Kidney (tissue), 22 donors: ENCODE measurements at places on chromosomes 4 and X. TPM values are rescaled to one million over a fixed set of nuclear protein-coding genes. Genes with fewer than 3 reads are reported as not detected.

DNA sequence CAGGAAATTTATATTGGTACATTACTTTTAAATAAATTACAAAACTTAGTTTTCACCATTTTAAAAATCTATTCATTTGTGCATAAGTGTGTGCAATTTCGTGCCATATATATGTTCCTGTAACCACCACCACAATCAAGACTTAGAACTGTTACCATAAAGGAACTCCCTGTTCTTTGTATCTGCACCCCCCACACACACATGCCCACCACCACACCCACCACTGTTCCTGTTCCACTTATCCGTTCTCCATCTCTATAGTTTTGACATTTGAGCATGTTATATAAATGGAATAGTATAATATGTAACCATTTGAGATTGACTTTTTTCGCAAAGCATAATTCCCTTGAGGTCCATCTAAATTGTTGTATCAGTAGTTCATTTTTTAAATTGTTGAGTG, 73.7 kb downstream of the TAF1 start:
- no peaks in the 10 kb centered on the region for H3K27me3 ChIP-seq
- no peaks in the 10 kb centered on the region for H3K36me3 ChIP-seq
- H3K27ac ChIP-seq: no peak overlapping the region
- no peak for DNase-seq

GRCh38 chrX:15418041-15418706, 34.0 kb upstream of the VEGFD start:
- peaks cover 2% of the 10 kb centered on the region for H3K27me3 ChIP-seq
- H3K36me3 ChIP-seq: no peaks in the 10 kb centered on the region
- H3K4me1 ChIP-seq: no peaks in the 10 kb centered on the region
- no peak overlapping the region for H3K4me3 ChIP-seq
- no peak for DNase-seq

GRCh38 chr4:52038103-52038912, at the start of gene SGCB:
SGCB (minus strand) TSS chr4:52038299; CDS start chr4:52038259, 40 bp downstream.
- H3K27me3 ChIP-seq: no peaks in the 10 kb centered on the region
- DNase-seq: peak; percentile 79
- no peaks in the 10 kb centered on the region for H3K4me1 ChIP-seq
- peak within 1 kb of the TSS; percentile 84 for H3K4me3 ChIP-seq

GRCh38 chr4:165470009-165470408, 91.2 kb downstream of the CPE start:
- no peaks in the 10 kb centered on the region for H3K4me1 ChIP-seq
- no peaks in the 10 kb centered on the region for H3K27me3 ChIP-seq
- no peak for DNase-seq
- H3K4me3 ChIP-seq: no peak overlapping the region

DNA sequence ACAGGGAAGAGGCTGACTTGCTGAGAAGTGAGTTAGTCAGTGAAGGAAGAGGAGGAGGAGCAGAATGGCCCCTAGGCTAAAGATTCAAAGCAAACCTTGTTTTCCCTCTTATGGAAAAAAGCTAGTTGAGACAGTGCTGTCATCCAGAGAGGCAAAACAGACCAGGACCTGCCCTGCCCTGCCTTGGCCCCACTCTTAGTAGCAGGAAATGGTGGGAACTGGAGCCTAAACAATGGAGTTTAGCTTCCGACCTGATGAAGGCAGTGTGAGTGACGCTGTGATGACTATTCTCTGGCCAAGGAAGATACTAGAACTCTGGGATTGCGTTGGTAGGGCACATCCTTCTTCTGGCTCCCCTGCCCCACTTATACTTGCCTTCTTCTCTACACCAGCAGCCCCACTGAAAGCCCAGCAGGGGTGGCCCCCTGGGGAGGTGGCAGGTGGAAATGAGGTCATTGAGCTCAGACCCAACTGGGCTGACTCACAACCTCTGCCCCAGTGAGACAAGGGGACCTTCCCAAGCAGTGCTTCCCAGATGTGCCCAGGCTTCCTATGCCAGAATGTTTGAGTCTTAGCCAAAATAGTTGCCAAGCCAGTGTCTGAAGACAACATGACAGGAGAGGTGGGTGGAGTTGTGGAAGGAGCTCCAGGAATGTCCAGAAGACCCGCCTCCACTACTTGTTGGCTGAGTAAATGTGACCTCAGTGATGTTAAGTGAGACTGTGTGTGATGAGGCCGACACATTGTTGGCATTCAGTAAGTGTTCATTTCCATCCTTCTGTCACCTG, 38.8 kb downstream of the MSN start:
- peaks cover 24% of the 10 kb centered on the region for H3K4me1 ChIP-seq
- no peak overlapping the region for H3K4me3 ChIP-seq
- DNase-seq: no peak

DNA sequence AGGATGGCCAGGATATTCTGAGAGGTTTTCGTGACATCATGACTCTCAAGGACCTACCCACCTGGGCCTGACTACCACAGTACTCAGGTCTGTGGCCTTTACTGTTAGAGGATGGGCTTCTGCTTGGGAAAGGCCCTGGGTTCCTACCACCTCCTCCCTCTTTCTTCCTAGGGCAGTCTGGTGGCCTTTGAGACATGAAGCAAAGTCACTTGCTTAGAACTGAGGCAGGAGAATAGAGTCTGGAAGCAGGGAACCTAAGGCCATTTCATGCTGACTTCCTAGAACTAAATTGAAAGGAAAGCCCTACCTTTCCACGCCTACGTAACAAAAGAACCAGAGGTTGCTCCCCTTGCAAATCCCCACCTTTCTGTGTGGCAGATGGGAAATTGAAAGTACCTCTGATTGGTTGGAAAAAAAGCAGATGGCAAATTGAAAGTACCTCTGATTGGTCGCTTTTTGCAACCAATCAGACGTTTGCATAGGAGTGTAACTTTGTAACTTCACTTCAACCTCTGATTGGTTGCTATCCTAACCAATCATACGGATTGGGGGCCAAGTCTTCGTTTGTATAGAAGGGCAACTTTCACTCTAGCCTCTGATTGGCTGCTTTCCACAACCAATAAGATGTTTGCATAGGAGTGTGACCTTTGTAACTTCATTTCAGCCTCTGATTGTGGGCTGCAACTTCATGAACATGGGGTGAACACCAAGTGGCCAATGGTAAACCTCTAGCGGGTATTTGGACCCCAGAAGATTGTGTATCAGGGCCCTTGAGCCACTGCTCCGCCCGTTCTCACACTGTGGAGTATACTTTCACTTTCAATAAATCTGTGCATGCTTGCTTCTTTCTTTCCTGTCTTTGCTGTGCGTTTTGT, 9.9 kb upstream of the AKAP14 start:
- no peaks in the 10 kb centered on the region for H3K4me1 ChIP-seq
- DNase-seq: no peak
- H3K4me3 ChIP-seq: no peak overlapping the region
- no peaks in the 10 kb centered on the region for H3K36me3 ChIP-seq
- H3K27ac ChIP-seq: no peak overlapping the region
- H3K27me3 ChIP-seq: no peaks in the 10 kb centered on the region

- no peaks in the 10 kb centered on the region for H3K27me3 ChIP-seq
- no peaks in the 10 kb centered on the region for H3K36me3 ChIP-seq
- no peaks in the 10 kb centered on the region for H3K4me1 ChIP-seq
- no peak for DNase-seq
- no peak overlapping the region for H3K4me3 ChIP-seq
These were observed 74.3 kb downstream of the TMEM156 start for GRCh38 chr4:38957893-38958292.

DNA sequence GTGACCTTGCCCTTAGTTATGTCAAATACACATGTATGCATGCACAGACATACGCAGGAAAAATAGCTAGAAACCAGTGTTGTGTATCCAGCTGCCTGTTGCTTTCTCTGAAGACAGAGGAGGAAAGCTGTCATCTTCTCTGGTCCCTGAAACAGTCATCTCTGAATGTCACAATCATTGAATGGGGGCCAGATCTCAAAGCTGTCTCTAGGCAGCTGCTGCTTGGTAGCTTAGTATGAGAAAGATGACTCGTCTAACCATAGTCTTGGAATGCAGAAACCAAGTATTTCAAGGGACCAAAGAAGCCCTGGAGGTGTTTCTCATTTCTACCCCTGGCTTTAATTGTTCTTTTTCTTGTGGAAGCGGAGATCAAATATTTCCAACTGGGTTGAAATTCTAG, 4.0 kb downstream of the GRIA3 start:
- H3K27ac ChIP-seq: no peak overlapping the region
- no peaks in the 10 kb centered on the region for H3K36me3 ChIP-seq
- DNase-seq: no peak
- no peak overlapping the region for H3K4me3 ChIP-seq
- peaks cover 6% of the 10 kb centered on the region for H3K27me3 ChIP-seq

DNA sequence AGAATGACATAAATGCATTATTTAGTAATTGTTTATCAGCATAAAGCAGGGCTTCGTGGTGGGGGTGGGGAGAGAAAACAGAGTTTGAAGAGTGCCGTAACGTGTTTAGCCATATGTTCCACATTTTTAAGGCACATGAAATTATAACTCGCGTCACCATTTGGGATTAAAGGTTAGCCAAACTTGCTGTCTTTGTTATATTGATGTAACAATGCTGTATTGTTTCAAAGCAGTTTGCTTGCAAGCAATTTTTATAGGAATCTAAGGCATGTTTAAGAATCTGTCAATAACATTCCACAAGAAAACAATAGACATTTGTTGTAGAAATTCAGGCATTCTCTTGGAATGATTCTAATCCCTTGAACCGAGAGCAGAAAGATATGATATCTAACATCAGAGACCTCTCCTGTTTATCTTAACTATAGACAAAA, 78.3 kb downstream of the CLDN22 start:
- H3K27ac ChIP-seq: no peak overlapping the region
- no peak overlapping the region for H3K4me3 ChIP-seq
- no peaks in the 10 kb centered on the region for H3K4me1 ChIP-seq

DNA sequence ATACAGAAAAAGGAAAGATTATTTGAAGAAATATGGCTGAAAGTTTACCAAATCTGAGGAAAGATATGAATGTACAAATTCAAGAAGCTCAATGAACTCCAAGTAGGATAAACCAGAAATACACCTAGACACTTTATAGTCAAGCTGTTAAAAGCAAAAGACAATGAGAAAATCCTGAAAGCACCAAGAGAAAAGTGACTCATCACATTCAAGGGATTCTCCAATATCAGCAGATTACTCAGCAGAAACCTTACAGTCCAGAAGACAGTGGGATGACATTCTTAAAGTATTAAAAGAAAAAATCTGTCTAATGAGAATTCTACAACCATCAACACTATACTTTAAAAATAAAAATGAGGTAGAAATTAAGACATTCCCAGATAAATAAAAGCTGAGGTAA, 223.8 kb upstream of the ZCCHC13 start:
- H3K36me3 ChIP-seq: no peaks in the 10 kb centered on the region
- H3K27me3 ChIP-seq: no peaks in the 10 kb centered on the region
- DNase-seq: no peak
- no peaks in the 10 kb centered on the region for H3K4me1 ChIP-seq

GRCh38 chr4:1192493-1193205, 20.3 kb upstream of the SPON2 start:
- no peaks in the 10 kb centered on the region for H3K36me3 ChIP-seq
- no peak overlapping the region for H3K4me3 ChIP-seq
- H3K4me1 ChIP-seq: peaks cover 20% of the 10 kb centered on the region
- no peaks in the 10 kb centered on the region for H3K27me3 ChIP-seq
- H3K27ac ChIP-seq: peak overlapping the region; percentile 82

DNA sequence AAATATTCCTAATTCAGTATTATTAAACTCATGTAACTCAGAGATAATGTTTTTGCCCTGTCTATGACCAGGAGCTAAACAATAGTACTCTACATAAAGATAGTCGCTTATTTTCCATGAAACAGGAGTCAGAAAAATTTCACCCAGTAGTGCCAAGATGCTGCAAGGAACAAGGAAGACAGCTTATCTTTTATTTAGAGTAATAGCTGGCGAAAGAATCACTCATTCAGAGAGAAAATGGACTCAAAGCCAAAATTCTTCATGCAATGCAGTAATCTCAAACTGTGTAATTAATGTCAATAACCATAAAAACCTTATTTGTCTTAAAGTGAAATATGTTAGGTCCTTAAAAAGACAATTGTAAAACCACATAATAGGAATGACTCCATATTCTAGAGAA, 477.8 kb downstream of the ANKRD50 start:
- DNase-seq: no peak
- no peaks in the 10 kb centered on the region for H3K4me1 ChIP-seq
- H3K4me3 ChIP-seq: no peak overlapping the region
- H3K27ac ChIP-seq: no peak overlapping the region

DNA sequence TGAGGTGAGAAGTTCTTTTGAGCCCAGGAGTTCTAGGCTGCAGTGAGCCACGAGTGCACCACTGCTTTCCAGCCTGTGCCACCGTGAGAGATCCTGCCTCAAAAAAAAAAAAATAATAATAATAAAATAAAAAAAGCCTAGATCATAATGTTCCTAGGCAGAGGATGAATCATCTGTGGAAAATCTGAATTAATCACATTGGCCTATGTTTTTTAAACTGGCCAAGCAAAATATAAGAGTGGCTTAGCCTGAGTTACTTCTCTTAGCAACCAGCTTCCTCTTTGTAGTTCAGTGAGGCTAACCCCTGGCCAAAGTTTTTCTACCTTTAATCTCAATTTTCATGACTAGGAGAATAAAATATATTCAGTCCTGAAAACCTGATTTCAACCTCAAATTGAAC, 614.6 kb downstream of the PPP4R3C start:
- no peaks in the 10 kb centered on the region for H3K4me1 ChIP-seq
- no peaks in the 10 kb centered on the region for H3K27me3 ChIP-seq
- no peaks in the 10 kb centered on the region for H3K36me3 ChIP-seq
- no peak for DNase-seq
- H3K27ac ChIP-seq: no peak overlapping the region

GRCh38 chrX:155995321-155995875, 2.1 kb upstream of the IL9R start:
- H3K4me3 ChIP-seq: no peak overlapping the region
- no peaks in the 10 kb centered on the region for H3K4me1 ChIP-seq
- no peaks in the 10 kb centered on the region for H3K27me3 ChIP-seq
- no peak overlapping the region for H3K27ac ChIP-seq
- no peak for DNase-seq

GRCh38 chrX:155001873-155002272, 20.6 kb downstream of the F8 start:
- no peaks in the 10 kb centered on the region for H3K4me1 ChIP-seq
- no peak for DNase-seq
- H3K27ac ChIP-seq: no peak overlapping the region
- H3K27me3 ChIP-seq: no peaks in the 10 kb centered on the region
- H3K4me3 ChIP-seq: no peak overlapping the region

- no peaks in the 10 kb centered on the region for H3K27me3 ChIP-seq
- H3K27ac ChIP-seq: no peak overlapping the region
- H3K4me1 ChIP-seq: no peaks in the 10 kb centered on the region
These were observed 23.3 kb upstream of the MGST2 start for GRCh38 chr4:139642364-139642763.

DNA sequence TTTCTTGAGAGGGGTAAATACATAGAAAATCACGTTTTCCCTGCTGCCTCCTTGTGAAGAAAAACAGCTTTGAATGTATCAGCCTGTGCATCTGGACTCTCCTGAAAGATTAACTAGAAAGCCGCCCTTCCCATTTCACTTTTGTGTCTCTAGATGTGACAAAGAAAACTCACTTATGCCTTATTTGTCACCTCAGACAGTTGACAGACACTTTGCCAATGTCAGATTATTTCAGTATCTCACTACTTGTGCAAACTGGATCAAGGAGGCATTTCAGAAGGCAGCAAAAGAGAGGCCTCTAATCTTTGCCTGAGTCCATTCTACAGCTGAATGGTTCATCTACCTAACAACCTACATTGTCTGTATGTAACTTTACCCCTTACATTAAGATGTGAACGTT, 754.9 kb downstream of the RPA4 start:
- H3K27ac ChIP-seq: no peak overlapping the region
- H3K4me3 ChIP-seq: no peak overlapping the region
- no peaks in the 10 kb centered on the region for H3K4me1 ChIP-seq
- no peaks in the 10 kb centered on the region for H3K36me3 ChIP-seq
- no peaks in the 10 kb centered on the region for H3K27me3 ChIP-seq

IL2 gene
- total RNA-seq: not detected

BCORL1 gene
- 14.1 TPM for total RNA-seq

CT47B1 gene
- total RNA-seq: not detected

HPGD gene
- 9.4 TPM for total RNA-seq

TECRL gene
- not detected for total RNA-seq

ENPEP gene
- total RNA-seq: 39.9 TPM

CXCL9 gene
- total RNA-seq: 1.4 TPM

MPP1 gene
- 47.0 TPM for total RNA-seq
